ENCODE measurements at places on chromosomes 6 and 20.

GRCh38 chr6:80541181-80541580 is 434.7 kb downstream of the BCKDHB start:
- DNase-seq: no peak

DNA sequence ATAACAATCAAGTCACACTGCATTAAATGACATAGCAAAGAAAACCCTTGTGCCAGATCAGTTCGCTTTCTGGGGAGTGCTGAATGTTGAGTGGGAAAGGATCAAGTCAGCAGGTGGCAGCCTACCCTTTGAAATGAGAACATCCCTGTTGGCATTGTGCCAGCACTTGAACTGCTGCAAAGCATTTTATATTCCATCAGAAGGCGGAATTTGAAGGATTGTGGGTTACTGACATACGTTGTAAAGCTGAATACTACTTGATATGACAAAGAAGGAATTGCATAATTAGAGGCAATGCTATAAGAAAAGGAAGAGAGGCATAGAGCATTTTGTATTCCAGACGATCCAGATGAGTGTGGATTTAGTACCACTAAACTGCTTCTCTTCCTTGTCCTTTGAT is 26.5 kb downstream of the BCKDHB start:
- peak; percentile 34 for DNase-seq

DNA sequence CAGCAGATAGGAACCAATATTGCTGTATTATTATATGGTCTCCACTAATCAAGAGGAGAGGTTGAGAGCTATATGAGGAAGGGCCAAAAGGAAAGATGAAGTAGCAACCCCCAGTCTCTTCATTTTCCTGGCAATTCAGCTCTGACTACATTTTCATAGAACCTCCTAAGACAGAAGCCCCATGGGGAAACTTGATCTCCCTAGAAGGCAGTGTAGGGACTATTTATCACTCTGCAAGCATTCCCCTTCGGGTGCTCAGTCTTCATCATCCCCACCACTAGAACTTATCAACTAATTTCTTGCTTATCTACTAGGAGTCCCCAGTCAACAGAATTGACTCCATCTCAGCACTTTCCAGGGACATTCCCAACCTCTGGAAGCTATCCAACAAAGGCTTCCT is 25.5 kb upstream of the ITCH start:
- DNase-seq: no peak

- DNase-seq: no peak
Observed at GRCh38 chr20:56194042-56194441, 54.5 kb upstream of the MC3R start.

DNA sequence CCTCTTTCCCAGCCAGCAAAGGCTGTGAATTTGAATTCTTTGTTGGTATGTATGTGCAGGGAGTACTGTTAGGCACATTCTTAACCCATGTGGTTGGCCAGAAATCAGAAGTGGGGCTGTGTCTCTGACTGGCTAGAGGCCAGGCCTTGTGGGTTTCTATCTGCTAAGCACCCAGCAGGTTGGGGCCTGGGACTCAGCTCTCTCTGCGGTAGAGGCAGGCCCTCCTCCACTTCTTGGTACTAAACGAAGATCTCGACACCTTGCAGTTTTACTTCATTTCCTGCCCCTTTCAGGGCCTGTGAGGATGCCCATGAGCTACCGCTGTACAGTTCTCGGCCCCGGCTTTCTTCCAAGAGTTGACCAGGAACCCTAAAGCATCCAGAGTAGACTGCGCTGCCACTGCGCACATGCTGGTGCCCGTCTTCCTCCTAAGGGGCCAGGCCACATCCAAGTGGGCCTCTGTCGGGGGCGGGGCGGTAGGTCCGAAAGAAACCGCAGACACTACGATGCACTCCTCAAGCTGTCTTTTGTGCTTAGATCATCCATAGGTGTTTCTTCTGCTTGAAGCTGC is 51.1 kb downstream of the TCP11 start:
- DNase-seq: peak; percentile 27

DNA sequence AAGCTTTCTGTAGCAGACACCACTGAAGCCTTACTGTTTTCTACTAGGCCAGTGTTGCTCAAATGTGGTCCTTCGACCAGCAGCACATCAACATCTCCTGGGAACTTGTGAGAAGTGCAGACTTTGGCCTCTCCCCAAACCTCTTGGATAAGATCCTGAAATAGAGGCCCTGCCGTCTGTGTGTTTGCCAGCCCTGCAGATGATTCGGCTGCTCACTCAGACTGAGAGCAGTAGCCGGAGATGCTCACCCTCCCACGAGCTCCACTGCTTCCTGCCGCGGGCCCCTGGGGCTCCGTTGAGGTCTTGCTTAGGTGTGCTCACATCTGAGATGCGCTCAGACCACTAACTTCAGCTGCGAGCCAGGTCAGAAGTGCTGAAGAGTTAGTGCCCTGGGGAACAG is 129.5 kb upstream of the SSTR4 start:
- DNase-seq: no peak

DNA sequence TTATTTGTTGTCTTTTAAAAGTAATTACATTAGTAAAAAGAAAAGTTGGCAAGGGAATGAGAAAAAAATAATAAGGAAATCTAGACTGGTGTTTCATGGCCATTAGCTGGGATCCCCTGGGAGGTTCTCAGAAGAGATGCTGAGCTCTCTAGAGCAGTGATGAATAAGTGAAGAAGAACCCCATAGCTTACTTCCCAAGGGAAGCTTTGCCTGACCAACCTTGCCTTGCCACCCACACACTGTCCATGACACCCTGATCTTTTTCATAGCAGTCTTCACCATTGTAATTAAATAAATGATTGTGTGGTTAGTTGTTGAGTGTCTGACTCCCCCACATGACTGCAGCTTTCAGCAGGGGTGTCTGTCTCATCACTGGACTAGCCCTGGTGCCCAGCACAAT is 5.9 kb downstream of the C6orf163 start:
- DNase-seq: no peak

DNA sequence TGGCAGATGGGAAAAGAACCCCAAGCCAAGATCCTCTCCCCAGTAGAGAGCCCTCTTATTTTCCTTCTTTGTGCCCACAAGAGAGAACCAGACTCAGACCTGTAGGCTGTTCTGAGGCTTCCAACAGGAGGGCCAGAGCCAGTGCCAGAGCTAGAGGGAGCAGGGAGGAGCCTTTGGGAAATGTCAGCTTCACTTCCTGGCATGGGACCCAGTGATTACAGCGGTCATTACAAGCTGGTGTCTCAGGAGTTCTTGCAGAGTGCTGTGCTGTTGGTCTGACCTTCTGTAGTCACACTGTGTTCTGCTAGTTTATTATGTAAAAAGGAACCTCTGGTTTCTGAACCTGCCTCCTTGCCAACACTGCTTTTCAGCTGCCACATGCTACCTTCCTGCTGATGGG is 38.9 kb downstream of the STK35 start:
- no peak for DNase-seq

DNA sequence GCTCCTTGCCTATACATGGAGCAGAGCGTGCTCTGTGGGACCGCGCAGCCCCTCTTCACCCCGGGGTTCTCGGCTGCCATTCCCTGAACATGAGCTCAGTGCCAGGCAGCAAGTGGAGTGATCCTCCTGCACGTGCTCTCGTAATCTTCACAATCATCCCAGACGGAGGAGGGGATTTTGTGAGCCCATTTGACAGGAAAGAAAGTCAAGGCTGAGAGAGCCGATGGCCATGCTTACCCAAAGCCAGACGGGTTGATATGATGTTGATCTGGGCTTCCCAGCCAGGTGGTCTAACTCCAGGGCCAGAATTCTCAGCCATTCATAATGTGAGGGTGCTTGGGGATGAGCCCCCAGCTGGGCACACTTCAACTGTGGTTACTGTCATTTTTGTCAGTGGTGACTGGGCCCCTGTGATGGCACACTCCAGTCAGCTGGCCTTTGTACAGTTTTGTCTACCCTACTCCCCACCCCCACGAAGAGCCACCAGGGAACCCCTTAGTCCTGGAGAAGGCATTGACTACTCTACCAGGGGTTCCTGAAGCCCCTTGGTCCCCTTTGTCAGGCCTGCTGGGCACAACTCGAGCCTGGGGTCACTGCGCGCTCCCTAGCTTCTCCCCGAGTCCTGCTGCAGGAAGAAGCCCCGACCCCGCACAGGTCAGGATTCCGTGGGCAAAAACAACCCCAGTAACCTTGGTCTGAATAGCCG is 1.5 kb downstream of the APCDD1L start:
- no peak for DNase-seq

All from brain pericyte (primary cell).